ENCODE measurements at places on chromosomes 4 and X. TPM values are rescaled to one million over a fixed set of nuclear protein-coding genes. Genes with fewer than 3 reads are reported as not detected.

DNA sequence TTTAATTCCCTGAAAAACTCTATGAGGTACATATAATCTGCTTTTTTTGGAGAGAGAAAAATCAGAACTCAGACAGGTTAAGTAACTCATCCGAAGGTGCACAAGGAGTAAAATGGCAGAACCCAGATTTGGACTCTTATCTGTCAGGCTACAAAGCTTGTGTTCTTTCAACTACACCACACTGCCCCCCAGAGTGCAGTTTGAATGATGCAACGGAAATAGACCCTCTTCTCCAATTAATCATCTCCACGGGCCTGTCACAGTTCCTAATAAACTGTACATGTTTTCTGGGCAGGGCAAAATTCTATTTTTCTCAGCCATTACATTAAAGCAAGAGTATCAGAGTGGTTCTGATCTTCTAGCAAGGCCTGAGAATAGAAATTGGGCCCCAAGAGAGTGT lies 35.3 kb upstream of the DCX start:
- H3K27ac ChIP-seq, result no peak overlapping the region
- H3K36me3 ChIP-seq, result no peaks in the 10 kb centered on the region
- H3K27me3 ChIP-seq, result no peaks in the 10 kb centered on the region
- no peak for DNase-seq
- H3K4me3 ChIP-seq, result no peak overlapping the region

The CLDN22 gene
- total RNA-seq, result not detected

The SPANXA2 gene
- not detected for total RNA-seq

The REPS2 gene
- 14.1 TPM for total RNA-seq

DNA sequence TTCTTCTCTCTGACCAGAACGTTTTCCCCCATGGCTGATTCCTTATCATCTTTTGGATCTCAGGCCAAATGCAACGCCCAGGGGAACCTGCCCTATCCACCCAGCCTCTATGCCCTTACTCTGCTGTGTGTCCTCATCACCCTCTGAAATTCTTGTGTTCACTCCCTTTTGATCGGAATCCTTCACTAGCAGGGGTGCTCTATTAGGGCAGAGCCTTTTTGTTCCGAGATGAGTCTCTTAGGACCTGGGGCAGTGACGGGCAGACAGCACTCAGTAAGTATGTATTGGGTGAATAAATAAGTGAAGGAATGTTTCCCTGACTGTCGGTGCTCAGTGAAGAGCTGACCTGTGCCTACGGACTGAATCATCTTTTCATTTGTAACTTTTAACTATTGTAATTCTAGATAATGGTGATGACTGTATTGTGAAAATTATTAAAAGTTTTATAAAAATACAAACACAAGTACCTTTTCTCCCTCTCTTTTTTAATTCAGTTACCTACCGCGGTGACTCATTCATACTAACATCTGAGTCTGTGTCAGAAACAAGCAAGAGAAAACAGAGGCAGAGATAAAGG lies 4.8 kb upstream of the TENM3 start:
- H3K27ac ChIP-seq, result no peak overlapping the region
- DNase-seq, result no peak
- H3K36me3 ChIP-seq, result no peaks in the 10 kb centered on the region
- H3K27me3 ChIP-seq, result no peaks in the 10 kb centered on the region
- H3K4me1 ChIP-seq, result peaks cover 3% of the 10 kb centered on the region

- H3K27ac ChIP-seq, result no peak overlapping the region
- no peak overlapping the region for H3K4me3 ChIP-seq
- H3K36me3 ChIP-seq, result no peaks in the 10 kb centered on the region
- no peaks in the 10 kb centered on the region for H3K4me1 ChIP-seq
- DNase-seq, result no peak
Measured at GRCh38 chr4:184322328-184323025, 104.8 kb upstream of the ENPP6 start.

The FGFBP2 gene
- 10.7 TPM for total RNA-seq

The FUNDC1 gene
- total RNA-seq, result 28.3 TPM

DNA sequence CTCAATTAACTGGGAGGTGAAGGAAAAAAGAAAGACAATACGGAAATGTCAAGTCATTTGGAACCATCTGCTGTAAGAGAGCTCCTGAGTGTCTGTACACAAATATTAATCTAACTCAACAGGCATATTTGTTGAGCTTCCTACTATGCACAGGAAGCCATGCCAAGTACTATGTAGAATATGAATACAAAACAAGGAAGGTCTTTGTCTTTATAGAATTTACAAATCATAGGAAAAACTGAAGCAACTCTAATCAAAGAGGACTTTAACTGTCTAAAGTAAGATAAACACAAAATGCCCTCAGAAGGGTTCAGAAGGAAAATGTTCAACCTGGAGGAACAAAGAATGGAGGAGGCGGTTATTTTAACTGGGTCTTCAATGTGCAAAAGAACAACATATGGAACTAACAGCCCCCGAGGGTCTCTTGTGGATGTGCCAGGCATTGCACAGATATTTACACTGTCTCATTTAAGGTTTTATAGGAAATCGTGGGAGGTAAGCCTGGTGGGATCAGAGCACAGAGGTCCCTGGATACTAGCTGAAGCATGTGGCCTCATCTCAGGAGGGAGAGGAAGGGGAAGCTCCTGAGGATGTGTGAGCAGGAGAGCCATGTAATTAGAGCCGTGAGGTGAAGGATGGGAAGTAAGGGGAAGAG lies 5.8 kb downstream of the FAM114A1 start:
- no peak for DNase-seq
- H3K4me1 ChIP-seq, result peaks cover 32% of the 10 kb centered on the region
- H3K4me3 ChIP-seq, result no peak overlapping the region
- H3K27ac ChIP-seq, result no peak overlapping the region

DNA sequence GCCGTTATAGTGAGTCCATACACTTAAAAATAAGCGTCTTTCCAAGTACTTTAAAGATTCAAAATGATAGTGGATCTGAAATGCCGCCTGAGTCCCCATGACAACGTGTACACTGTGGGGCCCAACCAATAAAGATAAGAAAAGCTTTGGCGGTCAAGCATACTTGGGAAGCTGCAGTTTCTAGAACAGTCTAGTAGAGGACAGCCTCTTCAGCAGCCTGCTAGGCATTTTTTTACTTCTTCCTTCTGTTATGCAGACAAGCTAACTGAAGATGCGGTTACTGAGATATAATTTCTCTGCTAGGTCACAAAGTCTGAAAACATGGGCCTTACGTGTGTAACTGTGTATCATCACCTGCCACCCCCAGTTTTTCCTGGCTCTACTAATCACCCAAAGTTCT lies 402 bp upstream of the UPRT start:
- no peaks in the 10 kb centered on the region for H3K27me3 ChIP-seq
- H3K4me1 ChIP-seq, result peaks cover 23% of the 10 kb centered on the region
- H3K27ac ChIP-seq, result peak overlapping the region; percentile 92
- no peaks in the 10 kb centered on the region for H3K36me3 ChIP-seq

DNA sequence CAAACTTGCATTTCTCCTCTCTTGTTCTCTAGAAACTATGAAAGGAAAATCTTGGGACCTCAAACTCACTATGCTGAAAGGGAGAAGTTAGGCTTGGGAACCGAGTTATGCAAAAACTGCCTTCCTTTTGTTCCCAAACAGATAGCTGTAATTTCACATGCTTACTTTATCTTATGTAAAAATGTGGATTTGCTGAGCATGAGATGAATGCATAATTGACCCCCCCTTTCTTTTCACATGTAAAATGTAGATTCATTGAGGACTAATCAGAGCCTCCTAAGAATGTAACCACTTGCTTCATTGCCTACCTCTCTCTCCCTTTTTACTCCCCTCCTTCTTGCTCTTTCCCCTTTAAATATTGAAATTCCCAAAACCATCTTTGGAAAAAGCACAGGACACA lies 18.0 kb downstream of the TBC1D9 start:
- no peak overlapping the region for H3K27ac ChIP-seq
- H3K4me3 ChIP-seq, result no peak overlapping the region
- DNase-seq, result no peak
- no peaks in the 10 kb centered on the region for H3K36me3 ChIP-seq
- H3K4me1 ChIP-seq, result peaks cover 36% of the 10 kb centered on the region
